ENCODE measurements at places on chromosomes 3 and 15.

DNA sequence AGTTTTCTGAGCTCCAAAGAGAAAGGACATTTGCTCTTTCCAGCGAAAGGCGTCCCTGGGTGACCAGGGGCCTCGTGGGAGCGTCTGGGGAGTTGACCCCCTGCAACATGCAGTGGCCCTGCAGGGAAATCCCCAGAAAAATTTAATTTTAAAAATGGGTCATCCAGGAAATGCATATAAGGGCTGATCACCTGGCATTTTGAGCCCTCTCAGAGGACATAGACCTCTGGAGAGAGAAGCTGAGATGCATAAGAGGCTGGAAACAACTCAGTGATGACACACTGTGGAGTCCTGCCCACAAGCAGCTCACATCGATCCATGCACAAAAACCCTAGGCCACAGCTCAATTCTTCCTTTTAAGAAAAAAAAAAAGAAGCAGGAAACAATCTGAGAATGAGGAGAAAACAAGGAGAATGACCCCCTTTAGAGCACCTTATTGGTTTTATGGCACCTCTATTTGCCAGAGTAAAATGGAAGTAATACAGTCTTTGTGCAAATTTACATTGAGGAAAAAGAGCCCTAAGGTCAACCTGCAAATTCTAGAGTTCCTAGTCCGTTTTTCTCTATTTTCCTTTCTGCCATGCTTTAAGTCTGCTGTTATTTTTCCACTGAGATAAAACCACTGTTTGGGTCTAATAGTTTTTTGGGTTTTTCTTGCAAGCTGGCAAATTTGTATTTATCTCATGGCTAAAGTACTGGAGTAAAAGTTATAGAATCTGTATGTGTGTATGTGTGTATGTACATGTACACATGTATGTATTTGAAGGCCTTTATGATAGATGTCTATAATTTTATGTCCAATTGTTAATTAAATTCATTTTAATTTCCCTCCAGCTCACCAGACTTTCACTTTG is 6.9 kb upstream of the BDH1 start:
- DNase-seq = no peak

DNA sequence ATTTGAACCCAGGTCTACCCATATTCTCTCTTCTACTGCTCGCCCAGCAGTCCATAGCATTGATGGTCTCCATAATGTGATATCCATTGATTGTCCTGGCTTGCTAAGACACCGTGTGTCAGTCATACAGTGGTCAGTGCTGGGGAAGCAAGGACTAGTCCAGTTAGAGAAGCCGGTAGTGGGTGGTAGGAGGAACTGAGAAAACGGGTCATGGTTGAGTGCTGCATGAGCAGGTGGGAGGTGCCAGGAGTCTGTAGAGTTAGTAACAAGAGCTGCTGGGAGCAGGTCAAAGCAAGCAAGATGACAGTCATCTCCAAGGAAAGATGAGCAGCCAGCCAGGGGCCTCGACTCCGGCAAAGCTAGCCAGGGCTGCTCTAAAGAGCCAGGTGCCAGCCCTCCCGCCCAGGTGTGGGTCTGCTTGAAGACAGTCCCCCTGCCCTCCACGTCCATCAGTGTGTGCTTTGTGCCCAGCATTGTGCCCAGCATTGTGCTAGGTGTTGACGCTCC is 29.5 kb upstream of the USP3 start:
- no peak for DNase-seq

DNA sequence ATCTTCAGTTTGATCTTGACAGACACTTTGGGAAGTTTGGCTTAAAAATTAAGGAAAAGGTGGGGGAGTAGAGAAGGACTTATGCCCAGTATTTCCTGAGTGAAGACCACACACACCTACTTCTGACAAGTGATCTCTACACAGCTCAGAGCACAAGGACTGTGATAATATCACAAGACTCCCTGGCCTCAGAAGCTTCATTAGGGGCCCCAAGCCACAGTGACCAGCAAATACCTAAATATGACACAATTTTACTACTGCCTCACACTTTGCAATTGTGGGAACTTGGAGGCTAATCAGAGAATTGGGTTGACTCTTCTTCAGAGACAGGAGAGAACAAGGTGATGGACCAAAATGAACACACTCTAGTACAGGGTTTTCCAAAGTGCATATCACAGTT is 2.6 kb downstream of the ILDR1 start:
- DNase-seq = no peak

GRCh38 chr3:149277331-149277813 is 55.7 kb upstream of the CP start:
- no peak for DNase-seq

- no peak for DNase-seq
Observed at GRCh38 chr15:39788800-39789565, 6.3 kb upstream of the FSIP1 start.

GRCh38 chr15:92140796-92141195 is 252.9 kb upstream of the ST8SIA2 start:
- DNase-seq = no peak

GRCh38 chr3:108509871-108510270 is 525 bp downstream of the MYH15 start:
- no peak for DNase-seq

DNA sequence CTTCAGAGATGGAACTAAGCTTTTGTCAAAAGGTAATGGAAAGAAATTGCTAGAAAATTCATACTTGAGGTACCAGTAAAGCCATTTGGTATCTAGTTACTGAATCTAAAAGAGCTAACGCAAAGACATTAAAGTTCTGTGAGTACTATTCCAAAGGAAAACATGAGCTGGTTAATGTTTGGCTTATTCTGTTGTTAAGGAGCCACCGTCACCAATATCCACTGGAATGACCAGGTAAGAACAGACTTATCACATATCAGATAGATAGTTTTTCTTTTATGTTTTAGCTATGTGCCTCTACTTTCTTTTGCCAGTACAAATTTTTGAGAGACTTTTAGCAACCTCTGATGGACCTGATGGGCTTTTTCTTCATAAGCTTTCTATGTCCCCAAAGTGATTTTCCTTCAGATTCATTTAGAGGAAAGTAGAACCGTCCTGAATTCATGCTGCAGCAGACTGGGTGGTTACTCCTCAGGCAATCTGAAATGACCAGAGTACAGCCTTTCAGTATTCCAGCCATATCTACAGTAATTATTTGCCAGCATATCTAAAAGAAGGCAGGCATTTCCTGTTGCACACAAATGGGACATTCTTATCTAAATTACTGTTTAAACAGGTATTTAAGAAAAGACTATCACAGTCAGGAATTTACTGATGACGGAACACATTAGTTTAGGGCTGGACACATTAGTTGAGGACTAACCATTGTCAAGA is 274.1 kb downstream of the MECOM start:
- DNase-seq = no peak

DNA sequence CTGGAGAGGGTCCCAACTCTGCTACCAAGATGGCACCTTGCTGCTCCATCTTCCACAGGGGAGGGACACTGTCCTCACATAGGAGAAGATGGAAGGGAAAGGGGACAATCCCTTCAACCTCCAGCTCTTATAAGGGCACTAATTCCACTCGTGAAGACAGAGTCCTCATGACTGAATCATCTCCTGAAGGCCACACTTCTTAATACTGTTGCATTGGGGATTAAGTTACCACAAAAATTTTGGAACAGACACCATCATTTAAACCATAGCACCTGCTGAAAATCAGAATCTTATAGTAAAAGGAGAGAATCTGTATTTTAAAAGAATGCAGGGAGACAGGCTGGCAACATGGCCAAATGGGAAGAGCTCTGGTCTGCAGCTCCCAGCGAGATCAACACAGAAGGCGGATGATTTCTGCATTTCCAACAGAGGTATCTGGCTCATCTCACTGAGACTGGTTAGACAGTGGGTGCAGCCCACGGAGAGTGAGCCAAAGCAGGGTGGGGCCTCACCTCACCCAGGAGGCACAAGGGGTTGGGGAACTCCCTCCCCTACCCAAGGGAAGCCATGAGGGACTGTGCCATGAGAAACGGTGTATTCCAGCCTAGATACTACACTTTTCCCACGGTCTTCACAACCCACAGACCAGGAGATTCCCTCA is 69.4 kb upstream of the LIPC start:
- no peak for DNase-seq

GRCh38 chr15:65066635-65067316 is 1.0 kb downstream of the RASL12 start:
- no peak for DNase-seq

DNA sequence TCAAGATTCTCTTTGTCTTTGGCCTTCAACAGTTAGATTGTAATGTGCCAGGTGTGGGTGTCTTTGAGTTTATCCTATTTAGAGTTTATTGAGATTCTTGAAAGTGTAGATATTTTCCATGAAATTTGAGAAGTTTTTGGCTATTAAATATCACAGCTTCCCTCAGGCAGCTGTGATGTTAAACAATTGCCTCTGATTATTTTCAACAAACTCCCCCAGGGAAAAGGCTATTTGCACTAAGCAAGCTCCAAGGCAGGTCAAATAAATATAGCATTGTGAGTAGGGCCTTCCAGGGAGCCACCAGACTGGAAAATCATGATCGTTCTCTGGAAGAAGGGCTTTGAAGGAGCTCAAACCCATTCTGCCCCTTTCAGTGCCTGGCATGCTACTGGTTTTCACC is 107.0 kb downstream of the EEFSEC start:
- DNase-seq = no peak

- no peak for DNase-seq
Observed at GRCh38 chr15:57298204-57298603, 78.1 kb upstream of the CGNL1 start.

- DNase-seq = no peak
Observed at GRCh38 chr3:34200576-34200975, 402.1 kb downstream of the PDCD6IP start.

GRCh38 chr3:184563561-184563925 is 2.0 kb downstream of the EPHB3 start:
- no peak for DNase-seq

- DNase-seq = no peak
Observed at GRCh38 chr3:113985541-113985940, 37.7 kb downstream of the ZDHHC23 start.

DNA sequence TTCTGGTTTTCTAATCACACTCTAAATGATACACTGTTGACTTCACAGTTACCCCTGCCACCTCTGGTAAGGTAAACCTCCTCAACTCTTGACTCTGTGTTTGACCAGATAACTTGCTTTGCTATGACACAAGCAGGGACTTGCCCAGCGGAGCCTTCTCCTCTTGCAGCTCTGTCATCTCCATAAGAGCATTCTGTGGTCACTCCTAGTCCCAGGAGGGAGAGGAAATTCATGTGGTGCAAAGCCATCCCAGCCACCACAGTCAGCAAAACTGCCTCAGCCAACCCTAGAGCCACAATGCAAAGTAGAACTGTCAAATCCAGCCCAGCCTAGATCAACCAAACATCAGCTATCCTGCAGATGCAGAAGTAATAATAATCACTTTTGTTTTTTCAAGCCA is 144.7 kb upstream of the GADL1 start:
- DNase-seq = no peak

DNA sequence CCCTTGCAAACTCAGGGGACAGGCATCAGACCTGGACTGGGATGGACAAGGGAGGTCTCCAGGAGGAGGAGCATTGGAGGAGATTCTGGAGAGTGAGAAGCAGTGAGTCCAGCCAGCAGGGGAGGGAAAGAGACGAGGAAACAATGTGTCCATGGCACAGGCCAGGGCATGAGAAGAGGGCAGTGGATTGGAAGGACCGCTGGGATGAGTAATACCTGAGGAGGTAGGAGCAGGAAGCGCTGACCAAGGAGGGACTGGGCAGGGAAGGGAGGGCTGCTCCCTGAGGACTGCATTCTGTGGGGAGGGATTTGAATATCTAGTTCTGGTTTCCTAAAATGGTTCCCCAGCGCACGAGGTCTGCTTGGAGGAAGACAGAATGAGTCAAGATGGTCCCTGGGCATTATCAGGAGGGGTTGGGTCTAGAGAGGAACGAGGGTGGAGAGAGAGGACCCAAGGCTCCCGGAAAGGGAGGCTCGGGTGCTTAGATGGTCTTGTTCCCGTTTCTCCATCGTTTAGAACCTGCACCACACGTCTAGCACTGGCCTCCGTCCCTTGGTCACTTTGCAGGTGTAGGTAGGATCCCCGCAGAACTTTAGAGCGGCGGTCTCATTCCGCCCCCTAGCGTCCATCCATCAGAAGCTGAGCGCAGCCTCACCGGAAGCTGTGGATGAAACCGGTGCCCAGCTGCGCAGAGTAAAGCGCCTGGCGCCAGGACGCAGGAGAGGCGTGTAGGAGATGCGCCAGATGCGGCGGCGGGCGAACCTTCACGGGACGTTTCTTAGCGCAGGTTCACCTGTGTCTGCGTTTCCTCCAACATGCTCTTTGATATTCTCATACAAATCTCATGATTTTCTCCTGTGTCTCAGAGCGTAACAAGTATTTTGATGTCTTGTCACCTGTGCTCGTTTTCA is 190.7 kb upstream of the NDN start:
- DNase-seq = no peak

DNA sequence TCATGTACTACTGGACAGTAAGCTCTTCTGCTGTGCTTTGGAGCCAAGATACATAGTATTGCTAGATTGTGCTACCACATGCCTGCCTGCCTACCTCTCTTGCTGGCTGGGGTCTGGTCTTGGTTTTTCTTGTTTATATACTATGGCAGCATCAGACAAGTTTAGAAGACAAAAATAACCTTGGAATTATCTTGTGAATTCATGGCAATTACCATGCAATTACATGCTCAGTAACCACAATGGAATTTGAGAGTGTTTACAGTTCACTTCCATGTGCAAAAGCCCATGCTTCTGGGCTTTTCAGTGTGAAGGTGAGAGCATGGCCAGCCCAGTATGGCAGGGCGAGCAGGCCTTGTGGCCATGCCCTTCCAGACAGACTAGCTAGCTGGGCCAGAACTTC is 48.0 kb upstream of the C15orf61 start:
- no peak for DNase-seq

DNA sequence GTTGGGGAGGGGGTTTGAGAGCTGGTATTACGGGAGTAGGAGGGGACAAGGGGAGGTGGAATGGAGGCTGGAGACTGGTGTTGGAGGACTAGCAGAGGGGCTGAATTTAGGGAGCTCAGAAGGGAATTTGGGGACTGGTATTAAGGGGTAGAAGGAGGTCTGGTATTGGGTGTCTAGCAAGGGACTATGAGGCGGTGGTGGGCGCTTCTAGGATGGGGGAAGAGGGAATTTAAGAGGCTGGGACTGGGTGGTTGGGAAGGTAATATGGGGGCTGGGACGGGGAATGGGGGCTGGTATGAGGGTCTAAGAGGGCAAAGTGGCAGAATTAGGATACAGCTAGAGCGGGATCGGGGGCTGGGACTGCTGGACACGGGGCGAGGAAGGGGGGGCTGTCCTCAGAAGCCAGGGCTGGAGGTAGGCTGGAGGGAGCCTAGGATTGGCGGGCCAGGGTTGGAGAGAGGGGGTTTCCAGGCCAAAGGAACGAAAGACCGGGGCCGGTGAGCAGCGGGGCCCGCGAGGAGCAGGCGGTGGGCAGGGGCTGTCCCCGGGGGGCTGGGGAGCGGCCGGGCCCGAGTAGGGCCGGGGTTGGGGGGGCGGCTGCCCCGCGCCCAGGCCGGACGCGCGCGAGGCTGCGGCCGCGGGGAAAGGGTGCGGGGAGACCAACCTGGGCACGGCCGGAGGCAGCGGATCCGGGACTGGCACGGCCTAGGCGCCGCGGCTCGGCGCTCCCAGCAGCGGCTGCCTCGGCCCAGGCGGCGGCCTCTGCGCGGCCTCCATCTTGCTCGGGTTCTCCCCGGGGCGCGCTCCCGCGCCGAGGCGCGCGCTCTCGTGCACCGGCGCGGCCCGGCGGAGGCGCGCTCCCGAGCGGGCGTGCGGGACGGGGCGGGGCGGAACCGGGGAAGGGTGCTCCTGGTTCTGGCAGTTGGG is at the start of gene LHFPL4:
TSS of gene LHFPL4 (minus strand) at position 802 of the 927 bp plus-strand sequence. CDS start 1,143 bp downstream, outside the sequence.
- no peak for DNase-seq
